ENCODE measurements at places on chromosomes 5 and 9.

DNA sequence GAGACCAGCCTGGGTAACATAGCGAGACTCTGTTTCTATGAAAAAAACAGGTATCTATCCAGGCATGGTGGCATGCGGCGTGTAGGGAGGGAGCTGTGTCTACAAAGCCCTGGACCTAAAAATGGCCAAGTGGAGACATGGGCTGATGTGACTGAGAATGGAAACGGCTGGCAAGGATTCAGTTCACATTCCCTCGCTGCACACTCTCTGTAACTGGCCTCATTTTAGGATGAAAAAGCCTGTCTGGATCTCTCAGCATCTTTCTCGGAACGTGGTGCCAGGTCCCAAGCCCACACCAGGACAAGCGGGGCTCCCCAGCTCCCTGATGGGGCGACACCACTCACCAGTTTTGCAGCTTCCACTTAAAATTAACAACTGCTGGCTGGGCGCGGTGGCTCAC lies 13.4 kb downstream of the EXD3 start:
- DNase-seq, result no peak

DNA sequence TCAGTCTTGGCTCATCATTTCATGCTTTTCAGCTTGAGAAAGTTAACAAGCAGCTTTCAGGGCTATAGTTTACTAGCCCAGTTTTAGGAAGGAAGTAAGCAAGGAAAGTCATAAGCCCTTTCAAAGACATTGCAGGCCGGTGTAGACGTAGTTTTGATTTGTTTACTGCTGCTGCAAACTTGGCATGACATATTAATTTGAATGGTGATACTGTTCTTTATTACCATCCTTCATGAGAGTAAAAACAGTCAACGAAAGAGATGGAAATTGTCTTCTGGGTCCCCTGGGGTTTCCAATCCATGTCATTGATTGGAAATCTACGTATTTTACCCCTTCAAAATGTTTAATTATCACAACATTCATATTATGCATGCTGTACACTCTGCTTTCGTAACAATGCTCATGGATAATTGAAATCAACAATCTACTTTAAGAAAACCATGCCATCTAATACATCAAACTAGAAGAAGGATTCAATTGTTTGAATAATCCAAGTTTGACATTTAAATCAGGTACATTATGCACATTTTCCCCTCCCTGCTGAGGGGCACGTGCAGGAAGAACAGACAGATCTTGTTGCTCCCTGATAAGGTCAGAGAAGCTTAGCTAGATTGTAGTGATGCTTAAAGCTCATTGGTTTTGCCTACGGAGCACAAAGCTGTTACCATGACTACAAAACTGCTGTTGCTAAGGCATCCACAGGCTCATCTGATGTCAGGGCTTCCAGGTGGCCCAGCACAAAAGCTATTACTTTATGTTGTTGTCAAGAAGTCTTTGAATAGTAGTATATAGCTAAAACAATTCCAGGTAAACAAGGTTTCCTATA lies 139.9 kb upstream of the PRLR start:
- no peak for DNase-seq

DNA sequence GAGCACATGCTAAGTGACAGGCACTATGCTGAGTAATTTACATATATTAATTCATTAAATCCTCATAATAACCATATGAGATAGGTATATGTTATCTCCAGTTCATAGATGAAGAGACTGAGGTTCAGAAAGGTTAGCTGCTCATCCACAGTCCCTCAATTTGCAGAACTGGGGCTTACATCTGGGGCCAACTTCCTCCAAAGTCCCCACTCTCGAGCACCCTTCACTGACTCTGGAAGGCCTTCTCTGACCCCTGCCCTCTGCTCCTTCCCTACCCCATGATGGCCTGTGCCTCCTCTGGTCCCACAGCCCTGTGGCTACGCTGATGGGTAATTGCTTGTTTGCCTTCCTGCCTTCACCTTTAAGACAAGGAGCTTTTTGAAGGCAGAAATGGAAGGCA lies 71.6 kb downstream of the C5orf15 start:
- DNase-seq, result no peak

DNA sequence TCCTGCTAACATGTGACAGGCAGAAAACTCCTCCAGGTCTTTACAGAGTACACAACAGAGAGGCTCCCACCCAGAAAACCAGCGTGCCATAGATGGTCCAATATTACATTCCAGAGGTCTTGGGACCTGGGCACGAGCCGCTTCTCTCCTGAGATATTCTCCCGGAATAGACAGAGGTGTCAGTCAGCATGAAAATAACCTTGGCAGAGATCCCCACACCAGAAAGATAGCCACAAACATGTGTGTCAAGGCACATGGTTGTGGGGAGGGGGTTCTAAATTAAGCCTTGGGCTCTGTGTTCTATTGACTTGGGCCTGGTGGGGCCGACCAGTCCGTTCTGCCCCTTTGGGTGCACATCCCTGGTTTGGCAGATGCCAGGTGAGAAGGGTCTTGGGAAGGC lies 78.4 kb downstream of the BOD1 start:
- DNase-seq, result no peak

DNA sequence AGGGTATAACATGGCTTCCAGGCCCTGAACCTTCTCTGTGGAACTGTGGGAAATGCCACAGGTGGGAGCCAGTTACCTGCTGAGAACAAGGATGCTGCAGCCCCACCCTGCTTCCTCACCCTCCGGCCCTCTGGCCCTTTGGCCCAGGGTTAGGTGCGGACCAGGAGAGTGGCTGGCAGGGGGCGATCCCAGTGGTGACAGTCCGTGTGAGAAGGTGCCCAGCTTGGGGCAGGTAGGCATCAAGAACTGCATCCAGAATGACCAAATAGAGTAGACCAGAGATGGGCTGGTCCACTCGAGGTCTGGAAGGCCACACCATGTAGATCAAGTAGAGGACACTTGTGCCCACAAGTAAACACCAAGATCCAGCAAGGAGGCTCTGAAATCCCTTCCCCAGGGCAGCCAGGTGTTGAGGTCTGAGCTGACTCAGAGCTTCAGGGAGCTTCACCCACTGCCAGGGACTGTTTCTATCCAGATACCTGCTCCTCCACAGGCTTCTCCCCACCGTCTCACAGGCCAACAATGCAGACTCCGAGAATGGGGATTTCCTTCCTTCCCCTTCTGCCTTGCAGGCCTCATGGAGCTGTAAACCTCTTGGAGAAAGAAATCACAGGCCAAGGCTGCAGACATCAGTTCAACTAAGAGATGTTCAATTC lies 61.4 kb upstream of the ZSWIM6 start:
- no peak for DNase-seq

- no peak for DNase-seq
Observed at GRCh38 chr9:115775659-115776058, 377.9 kb upstream of the PAPPA start.

GRCh38 chr5:83776437-83777031 lies 55.9 kb upstream of the HAPLN1 start:
- no peak for DNase-seq

GRCh38 chr5:154540600-154540999 lies 62.6 kb upstream of the HAND1 start:
- DNase-seq, result no peak

DNA sequence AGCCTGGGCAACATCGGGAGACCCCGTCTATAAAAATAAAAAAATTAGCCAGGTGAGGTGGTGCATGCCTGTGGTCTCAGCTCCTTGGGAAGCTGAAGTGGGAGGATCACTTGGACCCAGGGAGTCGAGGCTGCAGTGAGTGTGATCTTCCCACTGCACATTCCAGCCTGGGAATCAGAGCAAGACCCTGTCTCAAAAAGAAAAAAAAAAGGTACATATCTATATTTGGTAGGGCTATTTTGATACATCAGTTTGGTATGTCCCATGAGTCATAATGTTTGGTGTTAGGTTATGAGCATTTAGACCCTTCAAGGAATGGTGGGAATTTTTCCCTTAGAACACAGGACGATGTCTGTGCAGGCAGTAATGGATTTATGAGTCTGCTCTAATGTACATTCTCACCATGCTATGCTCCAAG lies 55.3 kb upstream of the POU4F3 start:
- DNase-seq, result peak; percentile 89

- DNase-seq, result no peak
Observed at GRCh38 chr5:150173161-150173560, 6.6 kb downstream of the CDX1 start.

- no peak for DNase-seq
Observed at GRCh38 chr5:57405984-57406383, 76.6 kb downstream of the ACTBL2 start.

DNA sequence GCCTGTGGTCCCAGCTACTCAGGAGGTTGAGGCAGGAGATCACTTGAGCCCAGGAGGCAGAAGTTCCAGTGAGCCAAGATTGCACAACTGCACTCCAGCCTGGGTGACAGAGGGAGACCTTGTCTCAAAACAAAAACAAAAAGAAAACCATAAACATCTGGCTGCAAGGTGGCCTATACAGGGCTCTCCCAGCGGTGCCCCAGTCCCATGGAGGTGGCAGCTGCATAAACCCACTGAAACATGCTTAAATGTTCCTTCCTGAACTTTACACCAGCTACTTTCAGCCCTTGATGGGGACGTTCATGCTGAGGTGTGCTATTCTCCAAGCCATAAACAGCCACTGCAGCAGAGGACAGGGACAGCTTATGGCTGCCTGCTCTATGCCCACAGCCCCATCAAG lies 35.6 kb downstream of the DROSHA start:
- no peak for DNase-seq

- DNase-seq, result peak; percentile 88
Observed at GRCh38 chr5:7925961-7926695, 57.2 kb downstream of the MTRR start.

- DNase-seq, result peak; percentile 89
Observed at GRCh38 chr9:119963798-119964372, 594.6 kb upstream of the BRINP1 start.

DNA sequence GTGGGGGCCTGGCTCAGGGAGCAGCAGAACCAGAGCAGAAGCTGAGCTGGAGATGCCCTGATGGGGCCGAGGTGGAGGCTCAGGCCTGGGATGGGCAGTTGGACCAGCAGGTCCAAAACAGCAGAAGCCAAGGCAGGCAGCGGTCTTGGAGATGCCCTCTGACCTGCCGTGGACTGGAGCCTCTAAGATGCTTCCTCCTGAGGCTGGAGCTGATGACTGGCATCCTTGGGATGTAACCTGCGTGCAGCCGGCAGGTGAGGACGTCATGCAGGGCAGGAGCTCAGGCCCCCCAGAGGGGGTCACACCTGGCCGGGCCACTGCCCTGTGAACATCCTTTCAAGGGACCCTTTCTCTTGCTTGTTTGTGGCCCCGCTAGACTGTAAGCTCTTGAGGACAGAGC lies 162.0 kb downstream of the RGS3 start:
- no peak for DNase-seq

DNA sequence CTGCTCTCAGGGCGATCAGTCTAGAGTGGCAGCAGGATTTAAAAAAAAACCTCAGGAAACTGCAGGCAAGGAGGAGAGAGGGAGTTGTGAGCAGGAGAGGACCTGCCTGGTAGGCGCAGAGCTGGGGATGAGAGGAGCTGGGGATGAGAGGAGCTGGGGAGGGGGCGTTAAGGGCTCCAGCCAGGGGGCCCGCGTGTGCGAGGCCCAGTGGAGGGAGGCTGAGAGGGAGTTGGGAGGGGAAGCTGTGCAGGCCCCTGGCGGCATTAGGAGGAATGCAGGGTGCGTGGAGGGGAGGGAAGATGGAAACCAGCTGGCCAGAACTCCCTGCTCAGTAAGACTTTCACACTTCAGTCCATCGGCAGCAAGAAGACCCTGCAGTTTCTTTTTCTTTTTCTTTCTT lies 45.2 kb upstream of the HMCN2 start:
- DNase-seq, result peak; percentile 77

- DNase-seq, result peak; percentile 81
Observed at GRCh38 chr9:80699511-80699998, 989.8 kb downstream of the TLE1 start.

DNA sequence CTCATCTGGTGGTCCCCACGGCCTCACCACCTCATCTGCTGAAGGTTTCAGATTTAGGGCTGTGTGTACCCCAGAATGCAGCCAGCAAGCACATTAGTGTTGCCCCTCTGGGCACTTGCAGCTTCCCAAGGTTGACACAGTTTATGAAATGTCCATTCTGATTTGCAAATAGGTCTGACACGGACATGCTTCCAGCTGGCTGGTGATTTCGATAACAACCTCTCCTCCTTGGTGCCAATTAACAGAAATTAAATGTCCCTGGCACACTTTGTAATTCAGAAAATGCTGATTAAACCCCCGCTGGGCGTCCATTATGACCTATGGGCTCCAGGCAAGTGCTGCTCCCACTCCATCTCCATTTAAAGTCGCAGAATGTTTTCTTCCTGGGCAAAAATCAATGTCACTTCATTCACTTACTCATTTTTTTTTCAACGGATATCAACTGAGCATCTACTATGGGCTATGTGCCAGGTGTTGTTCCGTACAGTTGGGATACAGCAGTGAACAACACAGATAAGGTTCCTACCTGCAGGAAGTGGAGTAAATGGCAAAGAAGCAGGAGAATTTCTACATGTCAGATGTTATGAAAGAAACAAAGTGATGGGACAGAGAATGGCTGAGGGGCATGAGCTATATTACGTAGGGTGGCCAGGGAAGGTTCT lies 32.0 kb downstream of the PLAC8L1 start:
- no peak for DNase-seq

- DNase-seq, result peak; percentile 96
Observed at GRCh38 chr5:150320044-150320613, 17.4 kb upstream of the ARSI start.

- no peak for DNase-seq
Observed at GRCh38 chr9:21023861-21024260, 7.6 kb downstream of the HACD4 start.

DNA sequence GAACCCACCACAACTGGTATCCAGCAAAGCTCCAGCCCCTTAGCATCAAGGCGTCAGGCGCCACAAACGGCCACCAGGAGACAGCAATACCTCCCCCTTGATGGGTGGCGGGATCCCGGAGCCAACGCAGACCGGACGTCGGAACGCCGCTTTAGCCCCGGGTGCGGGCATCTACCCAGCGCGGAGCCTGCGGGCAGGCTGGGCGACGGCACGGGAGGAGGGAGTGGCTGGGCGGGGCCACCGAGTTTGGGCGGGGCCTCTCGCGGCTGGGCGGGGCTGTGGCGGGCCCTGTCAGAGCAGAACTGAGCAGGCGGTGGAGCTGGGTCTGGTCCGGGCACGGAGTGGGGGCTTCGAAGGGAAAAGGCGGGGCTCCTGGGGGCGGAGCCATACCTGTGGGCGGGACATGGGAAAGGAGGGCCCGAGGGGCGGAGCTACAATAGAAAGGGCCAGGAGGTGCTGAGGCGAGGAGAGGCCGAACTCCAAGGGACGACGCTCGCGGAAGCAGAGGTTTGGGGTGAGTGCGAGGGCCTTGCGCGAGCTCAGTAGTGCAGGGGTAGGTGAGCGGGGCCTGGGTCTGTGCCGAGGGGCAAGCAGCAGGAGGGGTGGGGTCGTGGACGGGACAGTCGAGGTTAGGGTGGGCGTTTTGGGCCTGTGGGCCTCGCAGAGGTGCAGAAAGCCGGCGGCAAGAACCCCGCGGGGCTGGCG lies 40.2 kb upstream of the GARNL3 start:
- peak; percentile 88 for DNase-seq

GRCh38 chr9:6096821-6097220 lies 81.4 kb upstream of the RANBP6 start:
- peak; percentile 48 for DNase-seq

All from mesenchymal stem cell (in vitro differentiated cells and primary cell).